ENCODE measurements at places on chromosomes 2 and 18.

GRCh38 chr2:17646081-17646554 is 105.6 kb downstream of the VSNL1 start:
- peak; percentile 18 for DNase-seq

DNA sequence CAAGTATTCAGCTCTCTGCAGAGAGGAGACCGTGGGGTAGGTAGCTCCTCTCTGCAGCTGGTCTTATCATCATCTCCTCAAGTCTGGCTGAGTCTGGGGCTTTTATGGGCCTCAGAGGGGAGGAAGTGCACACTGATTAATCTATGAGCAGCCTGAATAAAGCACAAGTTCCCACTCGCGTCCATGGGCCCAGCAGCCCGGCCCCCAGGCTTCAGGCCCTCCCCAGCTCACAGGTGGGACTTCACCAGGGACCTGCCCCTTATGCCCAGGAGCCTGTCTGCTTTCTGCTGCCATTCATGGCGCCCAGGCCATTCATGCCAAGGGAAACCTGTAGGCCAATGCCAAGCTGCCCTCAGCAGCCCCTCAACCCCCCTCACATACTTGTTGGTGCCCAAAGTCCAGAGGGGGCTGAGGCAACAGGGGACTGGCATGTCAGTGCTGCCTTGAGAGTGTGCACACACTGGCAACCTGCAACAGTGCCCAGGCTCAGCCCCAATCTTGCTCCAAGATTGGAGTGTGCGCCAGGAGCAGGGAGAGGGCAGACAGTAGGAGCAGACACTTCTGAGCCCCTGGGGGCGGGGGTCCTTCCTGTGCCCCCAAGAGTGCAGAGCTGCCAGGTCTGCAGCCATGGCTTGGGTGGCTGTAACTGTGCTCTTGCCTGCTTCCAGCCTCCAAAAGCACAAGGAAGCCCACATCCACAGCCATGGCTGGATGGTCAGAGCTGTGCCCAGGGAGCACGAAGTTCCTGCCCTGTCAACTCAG is 375.6 kb upstream of the VWC2L start:
- no peak for DNase-seq

DNA sequence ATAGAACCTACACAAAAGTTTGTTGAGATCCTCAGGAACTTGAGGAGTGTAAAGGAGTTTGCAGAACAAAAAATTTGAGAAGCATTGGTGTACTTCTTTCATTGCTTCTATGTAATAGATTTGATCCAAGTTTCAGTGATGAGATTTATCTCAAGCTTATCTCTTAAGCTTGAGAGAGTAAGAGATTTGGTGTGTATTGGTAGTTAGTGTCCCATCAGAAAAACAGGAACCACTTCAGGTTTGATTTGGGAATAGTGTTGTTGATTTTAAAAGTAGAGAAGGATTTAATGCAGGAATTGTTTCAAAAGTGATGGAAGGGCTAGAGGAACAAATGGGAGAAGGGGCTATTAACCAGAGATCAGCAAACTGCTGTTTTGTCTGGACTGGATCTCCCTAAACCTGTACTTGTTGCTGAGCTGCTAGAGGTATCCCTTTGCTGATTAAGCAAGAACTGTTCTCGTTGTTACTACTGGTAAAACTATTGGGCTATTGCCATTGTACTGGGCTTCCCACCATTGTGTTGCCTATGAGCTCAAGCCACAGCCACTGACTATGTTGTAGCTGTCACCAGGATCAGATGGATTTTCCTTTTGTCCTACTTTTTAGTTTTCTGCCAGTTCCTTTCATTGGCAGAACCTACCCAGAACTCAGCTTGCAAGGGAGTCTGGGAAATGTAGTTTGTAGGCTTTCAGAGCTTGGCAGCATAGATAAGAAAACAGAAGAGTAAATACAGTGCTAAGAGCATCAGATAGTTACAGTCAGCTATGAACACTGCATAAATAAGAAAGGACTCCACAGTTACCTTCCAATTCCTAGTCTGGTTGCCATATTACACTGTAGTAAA is 39.3 kb downstream of the RAB10 start:
- no peak for DNase-seq

DNA sequence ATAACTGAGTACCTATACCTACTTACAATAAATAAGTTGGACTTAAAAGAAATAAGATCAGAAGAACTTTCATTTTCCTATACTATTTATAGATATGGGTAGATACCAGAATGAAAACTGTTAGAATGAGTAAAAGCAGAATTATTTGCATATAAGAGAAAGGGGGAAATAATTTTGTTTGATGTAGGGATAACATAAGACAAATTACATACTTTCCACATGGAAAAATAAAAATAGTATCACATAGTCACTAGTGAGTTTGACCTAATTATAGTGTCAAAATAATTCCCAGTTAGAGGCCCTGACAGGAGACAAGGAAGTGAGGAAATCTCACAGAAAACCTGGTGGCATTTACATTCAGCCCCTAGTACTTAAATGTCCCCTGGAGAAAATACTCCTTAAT is 28.6 kb downstream of the KCMF1 start:
- DNase-seq, result no peak

DNA sequence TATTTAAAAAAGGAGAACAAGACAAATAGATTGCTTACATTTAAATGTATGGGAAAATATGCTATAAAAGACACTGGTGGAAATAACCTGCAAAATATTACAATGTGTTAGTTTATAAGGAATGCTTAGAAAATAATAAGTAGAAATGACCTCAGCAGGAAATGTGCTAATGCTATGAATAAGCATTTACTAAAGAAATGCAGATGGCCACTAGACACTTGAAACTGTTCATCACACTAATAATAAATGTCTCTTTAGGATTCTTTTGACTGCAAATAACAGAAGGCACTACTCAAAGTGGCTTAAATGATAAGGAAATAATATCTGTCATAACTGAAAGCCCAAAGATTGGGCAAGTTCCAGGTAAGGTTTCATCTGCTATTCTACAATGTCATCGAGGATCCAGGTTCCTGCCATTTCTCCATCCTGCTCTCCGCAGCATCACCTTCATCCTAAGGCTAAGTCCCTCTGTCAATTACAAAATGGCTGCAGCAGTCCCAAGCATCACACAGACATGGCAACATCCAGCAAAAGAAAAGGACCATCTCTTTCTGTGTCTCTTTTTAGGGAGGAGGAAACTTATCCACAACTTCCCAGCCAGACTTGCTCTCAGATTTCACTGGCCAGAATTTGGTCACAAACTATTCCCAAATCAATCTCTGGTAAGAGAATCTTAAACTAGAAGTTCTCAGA is 21.9 kb downstream of the METTL8 start:
- no peak for DNase-seq

GRCh38 chr18:45336448-45336847 is 278.8 kb upstream of the SLC14A2 start:
- DNase-seq, result no peak

DNA sequence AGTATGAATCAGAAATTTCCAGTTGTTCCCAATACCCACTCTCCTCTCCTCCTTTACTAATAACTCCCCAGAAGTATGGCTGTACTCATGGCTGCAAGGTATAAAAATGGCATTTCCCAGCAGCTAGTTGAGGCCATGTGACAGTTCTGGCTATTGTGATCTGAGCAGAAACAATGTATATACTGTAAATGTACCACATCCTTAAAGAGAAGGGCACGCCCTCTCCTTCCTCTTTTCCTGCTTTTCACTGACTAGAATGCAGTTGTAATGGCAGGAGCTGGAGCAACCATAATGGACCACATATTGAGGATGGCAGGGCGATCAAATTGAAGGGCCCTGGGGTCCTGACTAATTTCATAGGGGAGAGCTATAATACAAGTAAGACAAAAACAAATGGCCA is 211.2 kb downstream of the TNS1 start:
- no peak for DNase-seq

DNA sequence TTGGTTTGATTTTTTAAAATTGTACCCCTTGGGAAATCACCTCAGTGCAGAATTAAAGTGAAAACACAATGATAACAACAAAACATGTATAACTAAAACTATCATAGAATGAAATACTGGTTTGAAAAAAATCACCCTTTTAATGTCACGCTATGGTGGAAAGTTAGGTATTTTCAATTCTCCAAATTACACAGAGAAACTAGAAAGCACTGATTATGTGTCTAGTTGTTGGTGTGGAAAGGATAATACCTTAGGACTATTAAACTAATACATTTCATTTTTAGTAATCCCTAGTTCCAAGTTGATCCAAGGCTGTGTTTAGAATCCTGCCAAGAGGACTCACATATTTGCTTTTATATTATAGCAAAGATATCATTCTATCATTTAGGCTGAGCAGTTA is 71.2 kb downstream of the NUP35 start:
- no peak for DNase-seq

- no peak for DNase-seq
These were observed 155.8 kb upstream of the ALKAL2 start for GRCh38 chr2:443741-444140.

DNA sequence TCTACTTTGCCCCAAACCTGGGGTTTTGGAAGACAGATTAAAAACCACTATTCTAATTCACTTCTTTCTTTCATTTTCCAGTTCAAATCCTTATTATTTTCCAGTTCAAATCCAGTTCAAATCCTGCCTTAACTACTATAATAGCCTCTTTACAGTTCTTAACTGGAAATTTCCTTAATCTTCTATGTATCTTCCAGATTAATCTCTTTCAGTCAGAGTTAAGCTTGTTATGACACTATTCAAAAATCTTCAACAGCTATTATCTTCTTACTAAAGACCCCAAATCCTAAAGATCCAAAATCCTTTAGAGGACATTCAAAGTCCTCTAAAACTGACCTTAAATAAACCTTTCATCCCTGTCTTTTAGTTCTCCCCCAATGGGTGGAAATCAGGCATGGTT is 30.1 kb downstream of the EIF2AK3 start:
- no peak for DNase-seq

DNA sequence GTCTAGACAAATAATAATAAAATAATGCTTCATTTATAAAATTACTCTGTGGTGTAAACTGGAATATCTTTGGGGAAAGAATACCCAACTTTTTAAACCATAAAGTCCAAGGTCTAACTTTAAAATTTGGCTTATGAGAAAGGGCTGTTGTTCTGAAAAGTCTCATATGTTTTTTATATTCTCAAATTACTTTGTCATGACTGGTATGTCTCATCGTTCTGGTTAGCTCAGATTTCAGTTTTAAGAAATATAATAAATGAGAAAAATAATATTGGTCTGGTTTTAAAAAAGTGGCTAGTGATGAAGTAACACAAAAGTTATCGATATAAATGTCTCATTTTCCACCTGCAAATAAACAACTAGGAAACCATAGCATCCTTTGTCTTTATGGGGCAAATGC is 1658.1 kb downstream of the LRP1B start:
- no peak for DNase-seq

GRCh38 chr2:204655626-204656025 is 110.4 kb downstream of the PARD3B start:
- DNase-seq, result no peak

- DNase-seq, result no peak
These were observed 208.6 kb downstream of the PARD3B start for GRCh38 chr2:204753841-204754240.

GRCh38 chr2:225464346-225465025 is 65.0 kb downstream of the NYAP2 start:
- no peak for DNase-seq

All from stimulated activated CD4-positive, alpha-beta T cell treated with anti-CD3 and anti-CD28 coated beads, Interleukin-2, amount 100 ng/mL, for 4 hours (primary cell).